Stimulated activated CD8-positive, alpha-beta memory T cell treated with anti-CD3 and anti-CD28 coated beads, Interleukin-4, amount 100 ng/mL, for 24 hours (primary cell): ENCODE measurements at places on chromosomes 12 and 14.

DNA sequence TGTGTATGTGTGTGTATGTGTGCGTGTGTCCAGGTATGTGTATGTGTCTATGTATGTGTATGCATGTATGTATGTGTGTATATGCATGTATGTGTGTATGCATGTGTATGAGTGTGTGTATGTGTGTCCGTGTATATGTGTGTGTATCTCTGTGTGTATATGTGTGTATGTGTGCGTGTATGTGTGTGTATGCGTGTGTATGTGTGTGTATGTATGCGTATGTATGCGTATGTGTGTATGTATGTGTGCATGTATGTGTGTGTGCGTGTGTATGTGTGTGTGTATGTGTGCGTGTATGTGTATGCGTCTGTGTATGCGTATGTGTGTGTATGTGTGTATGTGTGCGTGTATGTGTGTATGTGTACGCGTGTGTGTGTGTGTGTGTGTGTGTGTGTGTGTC lies 31.6 kb downstream of the CHST11 start:
- DNase-seq, result no peak

DNA sequence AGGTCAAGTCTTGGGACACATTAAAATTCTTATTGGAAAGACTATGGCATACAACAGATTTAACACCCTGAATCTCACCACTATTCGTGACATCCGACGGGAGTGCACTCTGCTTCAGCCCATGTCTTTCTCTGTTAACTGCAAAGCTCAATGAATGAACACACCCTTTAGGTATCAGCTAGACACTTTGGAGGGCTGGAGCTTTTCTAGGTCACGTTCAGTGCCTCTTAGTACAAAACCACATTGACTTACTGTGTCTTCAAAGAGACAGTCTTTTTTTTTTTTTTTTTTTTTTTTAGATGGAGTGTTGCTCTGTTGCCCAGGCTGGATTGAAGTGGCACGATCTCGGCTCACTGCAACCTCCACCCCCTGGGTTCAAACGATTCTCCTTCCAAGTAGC lies 80.6 kb downstream of the GLT1D1 start:
- DNase-seq, result no peak

GRCh38 chr14:90489916-90490719 lies 93.3 kb downstream of the CALM1 start:
- no peak for DNase-seq

GRCh38 chr14:57632649-57633048 lies 139.0 kb upstream of the CCDC198 start:
- DNase-seq, result no peak

DNA sequence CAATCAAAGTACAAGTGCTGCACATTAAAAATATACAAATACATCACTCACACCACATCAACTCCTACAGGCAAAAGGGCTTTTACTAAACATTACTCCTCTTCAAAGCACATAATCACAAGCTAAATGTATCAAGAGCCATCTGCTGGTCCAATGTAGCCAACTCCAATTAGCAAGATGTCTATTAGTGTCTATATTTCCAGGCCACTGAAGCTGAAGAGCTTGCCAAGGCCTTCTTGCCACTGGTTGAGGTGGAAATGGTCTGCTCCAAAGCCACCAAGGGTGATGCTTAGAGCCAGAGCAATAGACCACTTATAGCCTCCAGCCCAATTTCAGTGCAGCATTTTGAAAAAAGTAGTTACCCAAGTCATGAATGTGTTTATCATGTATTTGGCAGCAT lies 54.4 kb downstream of the RASSF9 start:
- DNase-seq, result no peak

- no peak for DNase-seq
These were observed 124.9 kb downstream of the DERA start for GRCh38 chr12:16036073-16036472.

DNA sequence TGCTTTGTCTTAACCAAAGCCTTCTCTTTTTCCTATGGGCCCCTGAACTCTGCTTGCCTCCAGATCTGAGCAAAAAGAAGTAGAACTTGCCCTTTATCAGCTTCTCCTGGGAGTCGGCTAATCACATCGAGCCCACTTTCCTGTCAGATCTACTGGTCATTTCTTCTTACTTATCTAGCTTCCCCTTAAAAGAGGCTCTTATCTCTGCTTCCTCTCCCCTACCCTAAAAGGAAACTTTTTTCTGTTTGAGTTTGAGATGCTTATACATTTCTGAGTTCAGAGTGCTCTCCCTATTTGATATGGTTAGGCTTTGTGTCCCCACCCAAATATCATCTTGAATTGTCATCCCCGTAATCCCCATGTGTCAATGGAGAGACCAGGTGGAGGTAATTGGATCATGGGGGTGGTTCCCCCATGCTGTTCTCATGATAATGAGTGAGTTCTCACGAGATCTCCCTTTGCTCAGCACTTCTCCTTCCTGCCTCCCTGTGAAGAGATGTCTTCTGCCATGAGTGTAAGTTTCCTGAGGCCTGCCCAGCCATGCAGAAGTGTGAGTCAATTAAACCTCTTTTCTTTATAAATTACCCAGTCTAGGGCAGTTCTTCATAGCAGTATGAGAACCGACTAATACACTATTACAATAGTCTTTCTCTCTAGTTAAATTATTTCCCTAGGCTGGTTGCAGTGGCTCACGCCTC lies 114.7 kb upstream of the AMN1 start:
- DNase-seq, result no peak

DNA sequence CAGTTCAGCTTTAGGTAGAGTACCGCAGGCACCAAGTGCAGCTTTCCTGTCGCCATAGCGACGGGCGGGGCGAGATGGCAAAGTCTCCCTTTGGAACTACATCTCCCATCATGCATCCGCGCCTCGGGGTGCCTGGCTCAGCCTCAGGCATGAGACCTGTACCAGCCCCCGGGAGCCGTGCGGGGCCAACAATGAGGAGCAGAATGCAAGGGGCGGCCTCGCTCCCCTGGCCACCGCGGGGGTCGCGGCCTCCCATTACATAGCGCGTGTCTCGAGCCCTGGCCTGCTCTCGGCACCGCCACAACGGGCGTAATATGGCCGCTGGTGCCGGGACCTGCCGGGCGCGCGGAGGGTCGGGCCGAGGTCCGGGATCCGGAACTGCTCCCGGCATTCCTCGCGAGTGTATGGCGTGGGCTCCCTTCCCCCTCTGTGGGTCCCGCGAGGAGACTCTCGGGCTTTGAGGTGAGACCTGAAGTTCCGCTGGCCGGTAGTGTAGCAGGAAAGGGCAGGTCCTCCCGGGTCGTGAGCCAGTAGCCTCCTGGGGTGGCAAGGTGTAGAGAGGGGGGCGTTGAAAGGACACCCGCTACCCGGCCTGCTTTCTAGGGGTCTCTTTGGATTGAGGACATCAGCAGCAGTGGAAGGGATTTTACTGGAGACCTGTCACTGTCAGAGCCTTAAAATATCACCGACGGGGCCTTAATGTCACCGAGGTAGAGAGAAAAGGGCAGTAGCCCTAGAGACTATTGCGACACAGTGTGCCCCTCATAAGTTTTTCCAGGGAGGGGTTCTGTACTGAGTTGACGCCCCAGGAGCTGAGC lies at the start of gene THTPA:
Gene THTPA, plus strand, starts transcription at position 390 of the 818 bp plus-strand sequence. CDS start 487 bp downstream, outside the sequence.
- peak; percentile 89 for DNase-seq

GRCh38 chr14:64218344-64219240 lies 75.6 kb downstream of the ESR2 start:
- DNase-seq, result no peak

- no peak for DNase-seq
These were observed 141.0 kb upstream of the OVCH1 start for GRCh38 chr12:29638528-29638927.

DNA sequence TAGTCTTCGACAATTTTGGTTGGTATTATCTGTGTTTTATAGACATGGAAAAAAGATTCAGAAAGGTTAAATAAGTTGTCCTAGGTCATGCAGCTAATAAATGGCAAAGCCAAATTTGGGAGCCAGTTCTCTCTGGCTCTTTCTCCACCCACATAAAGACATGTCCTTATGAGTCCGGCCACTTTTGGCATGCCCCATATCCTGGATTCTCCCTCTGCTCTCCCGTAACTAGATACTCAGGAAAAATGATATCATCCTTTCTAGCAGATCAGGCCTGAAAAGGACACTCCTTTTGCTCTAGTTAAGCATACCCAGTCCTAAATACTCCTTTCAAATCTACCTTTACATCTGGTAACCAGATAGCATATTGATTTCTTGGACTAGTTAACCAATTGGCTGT lies 64.4 kb downstream of the TTLL5 start:
- DNase-seq, result no peak

DNA sequence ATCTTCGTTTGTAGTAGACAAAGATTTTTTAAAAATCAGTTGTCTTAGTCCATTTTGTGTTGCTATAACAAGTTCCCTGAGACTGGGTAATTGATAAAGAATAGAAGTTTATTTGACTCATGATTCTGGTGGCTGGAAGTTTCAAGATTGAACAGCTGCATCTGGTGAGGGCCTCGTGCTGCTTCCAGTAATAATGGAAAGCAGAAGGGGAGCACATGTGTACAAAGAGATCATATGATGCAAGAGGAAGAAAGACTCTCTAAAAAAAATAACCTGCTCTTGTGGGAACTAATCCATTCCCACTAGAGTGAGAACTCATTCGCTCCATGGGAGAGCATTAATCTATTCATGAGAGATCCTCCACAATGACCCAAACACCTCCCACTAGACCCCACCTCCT lies 24.8 kb downstream of the MUCL1 start:
- DNase-seq, result no peak

- no peak for DNase-seq
These were observed 352.2 kb downstream of the TMEM121 start for GRCh38 chr14:105878554-105878953.

- no peak for DNase-seq
These were observed 280.9 kb downstream of the LRIG3 start for GRCh38 chr12:58639318-58639934.

DNA sequence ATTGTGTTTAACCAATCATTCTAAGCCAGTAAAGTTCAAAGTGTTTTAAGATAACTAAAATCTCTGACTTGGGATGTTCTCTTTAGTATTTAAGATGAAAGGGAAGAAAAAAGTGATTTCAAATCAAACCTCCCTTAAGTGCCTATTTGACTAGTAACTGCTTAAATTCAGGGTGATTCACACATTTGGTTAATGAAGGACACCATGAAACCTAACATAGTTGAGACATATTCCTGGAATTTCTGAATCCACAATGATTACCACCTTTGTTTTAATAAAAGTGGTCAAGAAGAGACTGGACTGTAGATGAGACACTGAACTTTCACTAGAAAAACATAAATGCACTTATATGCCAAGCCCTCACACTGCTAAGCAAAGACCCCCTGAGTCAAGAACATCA lies 138.7 kb downstream of the MED13L start:
- DNase-seq, result no peak
